ENCODE measurements at places on chromosomes 5 and 9.

GRCh38 chr9:121302786-121303185, 34.8 kb downstream of the GSN start:
- H3K27me3 ChIP-seq: peaks cover 5% of the 10 kb centered on the region
- DNase-seq: no peak

GRCh38 chr5:121819682-121820261, 31.9 kb upstream of the FTMT start:
- DNase-seq: no peak
- H3K27ac ChIP-seq: no peak overlapping the region
- no peaks in the 10 kb centered on the region for H3K36me3 ChIP-seq
- H3K27me3 ChIP-seq: no peaks in the 10 kb centered on the region

- DNase-seq: no peak
- no peaks in the 10 kb centered on the region for H3K27me3 ChIP-seq
Measured at GRCh38 chr5:111383288-111383970, 128.9 kb downstream of the STARD4 start.

GRCh38 chr9:109602987-109603386, 104.9 kb upstream of the PTPN3 start:
- H3K27me3 ChIP-seq: peaks cover 4% of the 10 kb centered on the region
- no peak overlapping the region for H3K4me3 ChIP-seq
- no peak for DNase-seq
- H3K4me1 ChIP-seq: no peaks in the 10 kb centered on the region
- no peak overlapping the region for H3K27ac ChIP-seq

DNA sequence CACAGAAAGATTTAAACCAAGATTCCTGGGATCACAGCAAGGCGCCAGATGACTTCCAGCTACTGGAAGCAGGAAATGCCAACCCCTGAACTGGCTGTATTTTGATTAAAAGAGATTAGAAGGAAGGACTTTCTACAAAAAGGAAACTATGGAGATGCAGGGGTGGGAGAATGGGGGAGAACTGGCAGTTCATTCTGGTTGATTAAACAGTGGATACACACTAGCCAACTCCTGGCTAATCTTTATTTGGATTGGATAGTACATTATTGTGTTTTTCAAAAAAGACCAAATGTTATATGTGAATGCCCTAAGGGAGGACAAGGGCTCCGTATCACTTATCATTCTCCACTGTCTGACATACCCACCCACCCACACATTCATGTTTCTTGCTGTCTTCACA, 93.2 kb downstream of the CDO1 start:
- H3K27me3 ChIP-seq: peaks cover 11% of the 10 kb centered on the region
- no peak for DNase-seq
- no peaks in the 10 kb centered on the region for H3K4me1 ChIP-seq

- H3K4me3 ChIP-seq: no peak overlapping the region
- H3K36me3 ChIP-seq: no peaks in the 10 kb centered on the region
- no peaks in the 10 kb centered on the region for H3K4me1 ChIP-seq
- no peaks in the 10 kb centered on the region for H3K27me3 ChIP-seq
- DNase-seq: no peak
Measured at GRCh38 chr5:168947212-168947868, 353.6 kb downstream of the SLIT3 start.

DNA sequence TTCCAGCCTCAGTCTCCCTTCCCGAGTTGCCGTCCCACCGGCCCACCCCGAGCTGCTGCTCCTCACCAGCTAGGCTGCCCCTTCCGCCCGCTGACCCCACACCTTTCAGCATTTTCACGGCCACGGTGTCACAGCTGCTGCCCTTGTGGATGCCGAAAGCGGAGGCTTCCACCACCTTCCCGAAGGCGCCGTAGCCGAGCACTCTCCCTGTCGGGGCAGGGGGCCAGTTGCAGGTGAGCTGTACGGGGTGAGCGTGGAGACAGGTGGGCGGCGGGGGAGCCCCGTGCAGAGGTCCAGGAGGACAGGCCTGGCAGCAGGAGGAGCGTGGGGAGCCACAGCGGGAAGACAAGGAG, 28.2 kb upstream of the SCGB3A1 start:
- DNase-seq: no peak
- H3K27ac ChIP-seq: no peak overlapping the region
- H3K4me3 ChIP-seq: no peak overlapping the region

GRCh38 chr9:86772635-86772993, 174.7 kb downstream of the GAS1 start:
- no peaks in the 10 kb centered on the region for H3K36me3 ChIP-seq
- no peak overlapping the region for H3K27ac ChIP-seq
- H3K4me1 ChIP-seq: no peaks in the 10 kb centered on the region
- no peak for DNase-seq
- H3K27me3 ChIP-seq: no peaks in the 10 kb centered on the region

DNA sequence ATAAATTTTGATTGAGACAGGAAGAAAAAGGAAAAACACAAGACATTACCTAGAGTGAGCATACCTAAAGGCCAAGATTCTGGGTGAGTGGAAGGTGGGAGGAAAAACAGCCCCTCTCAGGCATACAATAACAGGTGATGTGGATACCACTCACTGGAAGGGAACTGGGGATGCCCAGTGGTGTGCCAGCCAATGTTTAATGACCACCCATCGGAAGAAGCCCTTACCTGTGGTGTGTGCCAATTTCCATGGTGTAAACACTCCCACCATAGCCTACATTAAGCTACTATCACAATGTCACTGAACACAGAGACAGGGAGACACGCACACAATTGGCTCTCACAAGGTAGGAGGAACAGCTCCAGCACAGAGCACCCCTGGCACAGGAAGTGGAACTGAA, 63.5 kb downstream of the SEMA5A start:
- no peak overlapping the region for H3K4me3 ChIP-seq
- no peak overlapping the region for H3K27ac ChIP-seq
- H3K27me3 ChIP-seq: no peaks in the 10 kb centered on the region
- H3K36me3 ChIP-seq: no peaks in the 10 kb centered on the region

DNA sequence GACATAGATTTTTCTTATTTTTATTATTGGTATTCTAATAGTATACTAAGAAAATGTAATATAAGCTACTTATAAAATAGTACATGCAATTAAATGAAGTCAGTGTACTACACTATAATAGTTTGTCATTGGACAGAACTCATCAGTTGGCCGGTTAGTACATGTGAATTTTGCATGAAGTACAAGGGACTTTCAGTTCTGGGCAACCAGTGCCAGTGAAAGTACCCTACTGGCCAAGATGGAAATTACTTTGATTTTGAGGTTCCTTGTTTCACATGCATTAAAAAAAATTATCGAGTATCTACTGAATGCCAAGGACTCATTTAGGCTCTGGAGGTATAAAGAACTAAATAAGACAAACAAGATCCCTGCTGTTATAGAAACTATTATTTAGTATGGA, 213.4 kb upstream of the ELL2 start:
- no peaks in the 10 kb centered on the region for H3K36me3 ChIP-seq
- no peaks in the 10 kb centered on the region for H3K27me3 ChIP-seq
- no peak overlapping the region for H3K27ac ChIP-seq
- DNase-seq: no peak
- H3K4me1 ChIP-seq: peaks cover 6% of the 10 kb centered on the region

GRCh38 chr5:122656160-122656559, 118.7 kb upstream of the SNX2 start:
- H3K36me3 ChIP-seq: no peaks in the 10 kb centered on the region
- no peaks in the 10 kb centered on the region for H3K27me3 ChIP-seq
- H3K4me1 ChIP-seq: peaks cover 13% of the 10 kb centered on the region
- no peak overlapping the region for H3K4me3 ChIP-seq
- DNase-seq: no peak

DNA sequence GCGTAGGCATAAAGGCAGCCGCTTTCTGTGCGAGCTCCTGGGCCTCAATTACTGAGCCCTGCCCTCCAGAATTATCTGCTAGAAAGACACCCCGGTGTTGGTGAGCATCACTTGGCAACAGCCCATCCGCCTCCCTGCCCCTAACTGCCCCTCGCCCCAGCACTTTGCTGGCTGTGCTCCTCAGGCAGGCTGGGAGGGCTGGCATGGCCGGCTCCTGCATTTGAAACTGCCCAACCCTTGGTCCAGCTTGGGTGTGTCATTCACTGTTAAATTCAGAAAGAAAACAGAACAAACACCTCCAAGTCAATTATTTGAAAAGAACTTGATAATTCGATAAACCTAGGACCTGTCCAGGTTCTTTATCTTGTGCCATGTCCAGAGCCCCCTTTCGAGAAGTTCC, 334.2 kb downstream of the IRX2 start:
- H3K4me3 ChIP-seq: no peak overlapping the region
- H3K27me3 ChIP-seq: no peaks in the 10 kb centered on the region
- no peaks in the 10 kb centered on the region for H3K4me1 ChIP-seq
- DNase-seq: no peak

DNA sequence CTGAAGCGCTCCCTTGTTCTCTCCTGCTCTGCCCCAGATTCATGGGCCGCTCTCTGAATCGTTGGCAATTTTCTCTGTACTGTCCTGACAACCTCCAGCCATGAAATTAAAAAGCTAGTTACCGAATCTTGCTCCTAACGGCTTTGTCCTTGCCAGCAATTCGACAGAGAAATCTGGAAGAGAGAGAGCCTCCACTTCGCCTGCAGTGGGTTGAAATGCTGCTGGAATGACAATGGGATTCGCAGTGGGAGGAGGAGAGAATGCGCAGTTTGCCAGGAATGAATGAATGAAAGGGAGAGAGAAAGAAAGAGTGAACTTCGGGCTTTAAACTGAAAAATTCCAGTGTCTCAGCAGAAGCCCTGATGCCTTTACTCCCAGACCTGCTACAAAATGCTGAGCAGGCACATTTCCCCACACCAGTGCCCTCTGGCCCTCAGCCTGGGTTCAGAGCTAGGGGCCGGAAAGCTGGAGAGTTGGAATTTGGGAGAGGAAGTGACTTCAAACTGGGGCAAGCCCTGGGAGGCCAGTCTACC, 11.5 kb upstream of the BOD1 start:
- H3K27me3 ChIP-seq: peaks cover 3% of the 10 kb centered on the region
- H3K4me1 ChIP-seq: peaks cover 18% of the 10 kb centered on the region
- no peak overlapping the region for H3K4me3 ChIP-seq
- DNase-seq: no peak

- peak overlapping the region; percentile 57 for H3K27ac ChIP-seq
- H3K27me3 ChIP-seq: no peaks in the 10 kb centered on the region
- peak; percentile 12 for DNase-seq
- peaks cover 69% of the 10 kb centered on the region for H3K4me1 ChIP-seq
- H3K36me3 ChIP-seq: peaks cover 13% of the 10 kb centered on the region
- H3K4me3 ChIP-seq: no peak overlapping the region
Measured at GRCh38 chr9:36832164-36832795, 201.8 kb downstream of the PAX5 start.

DNA sequence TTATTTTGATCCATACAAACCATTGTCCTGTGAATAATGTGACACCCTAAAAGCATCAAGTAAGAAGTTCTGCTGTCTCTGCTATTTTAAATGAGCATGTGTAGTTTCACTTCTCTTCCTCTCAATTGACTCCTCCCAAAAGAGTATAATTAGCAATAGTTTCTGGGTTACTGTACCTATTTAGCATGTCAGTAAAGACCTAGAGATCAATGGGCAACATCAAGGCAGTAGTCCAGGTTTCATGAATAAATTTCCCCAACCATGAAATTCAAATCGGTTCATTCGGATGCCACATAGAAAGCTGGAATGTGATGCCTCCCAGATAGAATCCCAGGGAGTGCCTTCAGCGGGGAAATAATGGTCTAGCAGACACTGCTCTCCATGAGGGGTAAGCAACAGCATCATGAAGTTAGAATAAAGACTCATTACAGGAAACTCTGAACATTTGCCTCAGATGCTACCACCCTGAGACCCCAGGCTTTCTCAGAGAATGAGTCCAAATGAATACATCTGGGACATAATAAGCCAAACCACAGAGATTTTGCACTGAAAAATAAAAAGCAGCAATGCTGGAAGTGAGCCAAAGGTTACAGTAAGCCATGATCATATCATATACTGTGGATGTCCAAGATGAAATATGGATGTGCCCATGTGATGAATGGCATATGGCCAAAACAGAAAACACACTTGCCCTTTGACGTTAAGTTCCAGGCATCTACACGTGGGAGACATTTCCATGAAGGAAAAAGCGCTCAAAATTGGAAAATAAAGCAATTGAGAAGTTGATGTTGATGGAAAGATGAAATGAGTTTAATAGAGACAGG, 1107.0 kb upstream of the SEMA6A start:
- no peaks in the 10 kb centered on the region for H3K36me3 ChIP-seq
- H3K27me3 ChIP-seq: no peaks in the 10 kb centered on the region
- no peak for DNase-seq
- no peak overlapping the region for H3K4me3 ChIP-seq
- no peak overlapping the region for H3K27ac ChIP-seq

DNA sequence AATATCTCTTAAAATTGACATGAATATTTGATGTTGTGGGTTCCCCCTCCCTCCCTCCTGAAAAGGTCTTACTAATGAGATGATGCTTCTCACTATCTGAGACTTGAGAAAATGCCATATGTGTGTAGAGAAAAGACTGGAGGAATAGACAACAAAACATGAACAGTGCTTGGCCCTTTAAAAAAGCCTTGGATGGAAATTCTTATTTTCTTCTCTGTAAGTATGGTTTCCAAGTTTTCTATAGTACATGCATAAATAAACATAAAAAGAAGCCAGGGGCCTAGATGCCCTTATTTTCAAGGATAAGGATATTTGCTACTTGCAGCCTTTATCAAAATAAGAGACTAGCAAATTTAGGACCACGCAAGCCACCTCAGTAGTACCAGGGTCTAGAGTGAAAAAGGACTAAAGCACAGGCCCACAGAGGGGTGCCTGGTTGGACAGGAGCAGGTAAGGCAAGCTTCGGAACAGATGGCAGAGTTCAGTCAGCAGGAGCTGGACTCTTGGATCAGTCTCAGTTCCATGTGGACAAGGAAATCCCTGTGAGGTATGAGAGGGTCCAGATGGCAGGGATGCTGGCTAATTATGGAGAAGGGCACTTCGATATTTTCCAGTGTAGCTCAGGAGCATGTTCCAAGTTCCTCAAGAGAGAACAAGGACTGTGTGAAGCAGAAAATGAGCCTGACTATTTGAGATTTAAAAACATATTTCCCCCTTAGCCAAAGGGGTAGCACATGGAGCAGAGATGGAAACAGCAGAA, 4.6 kb upstream of the ANP32B start:
- H3K27me3 ChIP-seq: no peaks in the 10 kb centered on the region
- no peak overlapping the region for H3K27ac ChIP-seq
- H3K4me3 ChIP-seq: no peak overlapping the region
- no peaks in the 10 kb centered on the region for H3K36me3 ChIP-seq

- no peaks in the 10 kb centered on the region for H3K36me3 ChIP-seq
- H3K27me3 ChIP-seq: peaks cover 2% of the 10 kb centered on the region
- DNase-seq: no peak
- H3K27ac ChIP-seq: no peak overlapping the region
- H3K4me3 ChIP-seq: no peak overlapping the region
Measured at GRCh38 chr9:120183615-120184014, 396.4 kb downstream of the CDK5RAP2 start.

DNA sequence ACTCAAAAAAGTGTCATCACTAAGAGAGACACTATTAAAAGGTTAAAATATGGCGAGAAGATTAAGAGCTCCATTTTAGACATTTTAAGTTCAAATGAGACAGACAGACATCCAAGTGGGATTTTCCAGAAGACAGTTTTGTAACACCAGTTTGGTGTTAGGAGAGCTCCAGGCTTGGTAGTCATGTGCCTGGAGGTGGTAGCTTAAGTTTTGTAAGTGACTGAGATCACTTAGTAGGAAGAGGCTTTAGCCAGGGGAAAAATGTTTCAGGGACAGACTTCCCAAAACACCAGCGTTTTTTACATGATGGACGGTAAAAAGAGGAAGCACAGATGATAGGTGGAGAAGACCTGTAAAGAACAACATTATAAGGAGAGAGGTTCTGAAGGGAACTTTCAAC, 150.3 kb downstream of the GIN1 start:
- H3K27me3 ChIP-seq: no peaks in the 10 kb centered on the region
- no peaks in the 10 kb centered on the region for H3K4me1 ChIP-seq
- H3K36me3 ChIP-seq: no peaks in the 10 kb centered on the region
- no peak overlapping the region for H3K4me3 ChIP-seq
- H3K27ac ChIP-seq: no peak overlapping the region
